ENCODE measurements at places on chromosomes 4 and X.

GRCh38 chr4:98289375-98289774 lies 28.2 kb downstream of the RAP1GDS1 start:
- no peak for DNase-seq

- no peak for DNase-seq
These were observed 49.6 kb downstream of the SLC2A9 start for GRCh38 chr4:9971711-9972110.

DNA sequence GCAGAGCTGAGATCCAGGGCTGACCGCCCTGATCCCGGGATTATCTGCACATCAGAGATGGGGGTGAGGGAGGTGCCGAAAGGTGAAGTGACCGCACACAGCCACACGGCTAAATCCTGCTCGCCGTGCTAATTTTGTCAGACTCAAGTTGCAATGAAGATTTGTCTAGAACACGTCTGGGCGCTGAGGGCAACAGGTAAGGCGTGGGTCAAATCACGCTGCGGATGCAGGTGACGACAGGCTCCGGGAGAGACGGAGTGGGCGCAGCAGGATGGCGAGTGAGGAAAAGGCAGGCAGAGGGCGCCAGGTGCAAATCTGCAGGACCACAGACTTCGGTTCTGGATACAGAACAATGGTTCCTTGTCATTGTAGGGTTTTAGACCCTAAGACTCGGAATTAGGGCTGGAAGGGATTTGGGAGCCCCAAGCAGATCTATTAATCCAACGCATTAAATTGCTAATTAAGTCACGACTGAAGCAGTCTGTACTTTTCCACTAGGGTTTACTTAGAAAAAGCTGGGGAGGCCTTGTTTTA lies 1.9 kb upstream of the TBC1D14 start:
- no peak for DNase-seq

- no peak for DNase-seq
These were observed 46.2 kb downstream of the PDS5A start for GRCh38 chr4:39931441-39931901.

DNA sequence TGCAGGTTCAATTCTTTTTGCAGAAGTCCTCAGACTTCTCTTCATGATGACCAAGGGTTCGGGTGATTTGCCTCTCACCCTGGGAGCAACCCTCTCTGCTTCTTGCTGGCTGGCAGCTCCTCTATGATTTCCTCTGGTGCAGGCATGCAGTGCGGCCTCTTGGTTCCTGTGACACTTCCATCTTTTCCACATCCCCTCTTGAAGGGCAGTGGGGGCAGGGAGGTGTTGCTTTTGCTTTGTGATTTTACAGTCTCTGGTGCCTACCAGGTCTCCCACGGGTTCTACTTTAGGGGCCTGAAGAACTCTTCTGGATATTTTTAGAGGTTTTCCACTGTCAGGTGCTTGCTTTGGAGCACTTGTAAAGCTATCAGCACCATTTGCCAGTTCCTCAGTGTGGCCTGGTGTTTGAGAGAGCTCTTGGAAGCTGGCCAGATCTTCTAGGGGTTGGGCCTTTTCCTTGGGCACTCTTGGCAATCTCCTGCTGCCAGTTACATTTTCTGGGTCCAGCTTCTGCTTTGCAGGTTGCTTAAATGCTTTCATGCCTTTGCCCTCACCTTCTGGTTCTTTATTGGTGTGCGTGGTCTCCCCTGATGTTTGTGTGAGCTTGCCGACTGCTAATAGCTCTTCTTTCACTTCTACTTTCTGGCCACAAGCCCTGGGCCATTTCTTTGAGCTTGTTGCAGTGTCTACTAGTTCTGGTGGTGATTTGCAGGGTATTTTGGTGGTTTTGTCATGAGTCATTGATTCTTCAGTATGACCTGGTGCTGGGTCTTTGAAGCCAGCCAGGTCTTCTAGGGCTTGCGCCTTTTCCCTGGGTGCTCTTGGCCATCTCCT lies 11.5 kb upstream of the CHST7 start:
- DNase-seq: no peak

DNA sequence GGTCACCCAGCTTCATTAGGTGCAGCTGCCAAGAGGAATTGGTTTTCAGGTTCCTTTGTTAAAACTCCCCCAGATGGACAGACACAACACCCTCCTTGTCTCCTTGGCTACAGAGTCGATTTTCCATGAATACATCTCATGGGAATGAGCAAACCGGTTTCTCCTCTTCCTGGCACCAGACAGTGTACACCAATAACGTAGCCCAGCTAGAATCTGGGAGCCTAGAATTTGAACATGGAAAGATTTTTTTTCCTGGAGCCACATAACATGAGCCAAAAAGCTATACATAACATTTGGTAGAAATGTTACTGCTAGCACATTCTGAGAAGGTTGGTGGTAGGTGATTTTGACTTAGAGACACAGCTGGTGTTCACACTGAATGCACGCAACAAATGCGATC lies 62.9 kb upstream of the SLC34A2 start:
- no peak for DNase-seq

DNA sequence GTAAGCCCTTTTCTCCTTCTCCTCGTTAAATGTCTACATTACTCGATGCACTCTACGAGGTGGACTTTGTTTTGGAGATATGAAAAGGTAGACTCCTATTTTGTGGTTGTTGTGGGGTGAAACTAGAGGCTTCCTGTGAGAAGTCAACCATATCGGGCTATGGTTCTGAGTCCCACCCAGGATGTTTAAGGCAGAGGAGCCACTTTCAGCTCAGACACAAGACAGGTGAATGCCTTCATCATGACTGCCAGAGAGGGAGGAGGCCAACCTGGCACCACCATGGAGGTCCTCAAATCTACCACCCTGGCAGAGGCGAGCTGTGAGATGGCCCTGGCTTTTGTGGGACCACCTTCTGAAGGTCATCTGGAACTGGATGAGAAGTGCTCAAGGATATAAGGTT lies 154.4 kb upstream of the KLF3 start:
- DNase-seq: no peak

- DNase-seq: no peak
These were observed 691 bp upstream of the IGFBP7 start for GRCh38 chr4:57110640-57111511.

- no peak for DNase-seq
These were observed 557 bp upstream of the ARHGEF6 start for GRCh38 chrX:136781180-136781797.

GRCh38 chr4:100581337-100581736 lies 63.5 kb upstream of the EMCN start:
- no peak for DNase-seq

GRCh38 chr4:101807351-101807750 lies 16.8 kb downstream of the BANK1 start:
- no peak for DNase-seq

DNA sequence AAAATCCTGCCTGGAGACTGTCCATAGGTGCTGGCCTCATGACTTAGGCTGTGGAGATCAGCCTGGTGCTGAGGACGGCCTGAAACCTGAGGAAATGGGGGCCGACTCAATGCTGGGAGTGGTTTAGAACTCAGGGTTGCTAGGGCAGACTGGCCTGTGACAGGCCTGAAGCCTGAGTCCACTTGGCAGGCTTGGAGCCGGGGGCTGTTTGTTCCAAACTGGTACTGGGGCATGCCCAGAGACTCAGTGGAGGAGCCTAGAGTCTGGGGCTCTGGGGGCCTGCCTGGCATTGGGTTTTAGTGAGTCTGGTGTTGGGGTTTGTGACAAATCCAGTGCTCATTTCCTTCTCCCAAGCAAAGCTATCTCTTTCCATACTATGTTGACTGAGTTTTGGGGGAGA lies 489.7 kb upstream of the CNKSR2 start:
- DNase-seq: no peak

- DNase-seq: no peak
These were observed 51.4 kb upstream of the SOD3 start for GRCh38 chr4:24743927-24744326.

DNA sequence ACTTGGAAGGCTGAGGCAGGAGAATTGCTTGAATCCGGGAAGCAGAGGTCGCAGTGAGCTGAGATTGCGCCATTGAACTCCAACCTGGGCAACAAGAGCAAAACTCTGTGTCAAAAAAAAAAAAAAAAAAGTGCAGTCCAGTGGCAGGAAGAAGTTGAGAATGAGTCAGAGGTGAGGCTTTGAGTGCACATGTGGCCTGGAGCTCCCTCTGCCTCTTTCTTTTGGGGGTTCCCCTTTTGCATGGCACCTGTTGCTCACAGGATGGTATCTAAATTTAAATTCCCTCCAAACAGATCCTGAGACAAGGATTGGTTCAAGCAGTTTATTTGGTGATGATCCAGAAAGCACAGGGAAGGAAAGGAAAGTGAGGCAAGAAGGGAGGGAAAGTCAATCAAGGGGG lies 151.4 kb upstream of the STX18 start:
- no peak for DNase-seq

DNA sequence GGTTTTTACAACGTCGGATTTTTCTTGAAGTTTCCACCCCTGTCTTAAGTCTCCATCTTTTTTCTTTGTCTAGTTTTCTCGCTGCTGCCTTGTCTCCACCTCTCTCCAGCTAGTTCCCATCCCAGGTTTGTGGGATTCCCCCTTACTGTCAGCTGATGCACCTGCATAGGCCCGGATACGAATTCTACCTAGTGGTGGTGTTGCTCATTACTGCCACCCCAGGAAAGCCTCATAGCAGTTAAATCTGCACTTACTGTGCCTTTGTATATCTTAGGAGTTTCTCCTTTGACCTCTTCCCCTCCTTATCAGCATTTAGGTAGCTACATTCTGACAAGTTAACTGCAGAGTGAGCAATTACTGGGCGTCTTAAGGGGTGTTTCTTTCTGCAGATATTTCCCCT lies 1693.1 kb upstream of the TENM3 start:
- DNase-seq: no peak

GRCh38 chr4:5638316-5638715 lies 70.0 kb downstream of the EVC2 start:
- DNase-seq: no peak

GRCh38 chrX:69948276-69948797 lies 101.4 kb downstream of the AWAT2 start:
- no peak for DNase-seq

DNA sequence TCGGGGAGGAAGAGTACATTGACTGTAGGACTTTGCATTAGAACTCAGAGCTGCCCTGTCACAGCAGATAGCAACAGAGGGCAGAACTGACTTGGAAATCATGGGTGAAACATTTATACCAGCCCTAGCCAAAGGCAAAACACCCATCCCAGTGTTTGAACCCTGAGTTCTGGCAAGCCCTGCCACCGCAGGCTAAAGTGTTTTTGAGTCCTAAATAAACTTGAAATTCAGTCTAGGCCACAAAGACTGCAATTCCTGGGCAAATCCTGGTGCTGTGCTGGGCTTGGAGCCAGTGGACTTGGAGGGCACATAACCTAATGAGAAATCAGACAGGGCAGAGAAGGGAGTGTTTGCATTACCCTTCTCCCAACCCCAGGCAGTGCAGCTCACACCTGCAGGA lies 1015.7 kb downstream of the FSTL5 start:
- DNase-seq: no peak

DNA sequence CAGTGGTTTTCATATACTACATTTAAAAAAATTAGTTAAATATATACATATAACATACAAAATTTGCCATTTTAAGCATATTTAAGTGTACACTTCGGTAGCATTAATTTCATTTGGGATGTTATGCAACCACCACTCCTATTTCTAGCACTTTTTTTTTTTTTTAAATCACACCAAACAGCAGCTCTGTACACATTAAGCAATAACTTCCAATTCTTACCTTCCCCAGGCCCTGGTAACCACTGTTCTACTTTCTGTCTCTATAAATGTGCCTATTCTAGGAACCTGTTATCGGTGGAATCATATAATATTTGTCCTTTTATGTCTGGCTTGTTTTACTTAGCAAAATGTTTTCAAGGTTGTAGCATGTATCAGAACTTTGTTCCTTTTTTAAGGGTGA lies 39.1 kb downstream of the TMEM164 start:
- DNase-seq: no peak

- no peak for DNase-seq
These were observed 1860.7 kb upstream of the PCDH10 start for GRCh38 chr4:131288441-131288840.

DNA sequence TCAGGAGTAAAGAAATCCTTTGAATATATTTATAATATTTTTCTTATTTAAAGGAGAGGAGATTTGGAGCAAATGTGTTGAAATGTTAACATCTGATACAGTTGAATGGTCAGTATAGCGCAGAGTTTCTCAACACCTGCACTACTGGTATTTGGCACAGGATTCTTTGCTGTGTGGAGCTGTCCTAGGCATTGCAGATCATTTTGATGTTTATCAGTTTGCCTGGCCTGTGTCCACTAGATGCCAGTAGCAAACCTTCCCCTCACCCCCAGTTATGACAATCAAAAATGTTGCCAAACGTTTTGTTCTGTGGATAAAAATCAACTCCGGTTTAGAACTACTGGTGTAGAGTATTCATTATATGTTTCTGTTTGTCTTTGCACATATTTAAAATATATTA lies 765.3 kb upstream of the SLIT2 start:
- no peak for DNase-seq

GRCh38 chr4:10164877-10165283 lies 48.3 kb upstream of the WDR1 start:
- no peak for DNase-seq

DNA sequence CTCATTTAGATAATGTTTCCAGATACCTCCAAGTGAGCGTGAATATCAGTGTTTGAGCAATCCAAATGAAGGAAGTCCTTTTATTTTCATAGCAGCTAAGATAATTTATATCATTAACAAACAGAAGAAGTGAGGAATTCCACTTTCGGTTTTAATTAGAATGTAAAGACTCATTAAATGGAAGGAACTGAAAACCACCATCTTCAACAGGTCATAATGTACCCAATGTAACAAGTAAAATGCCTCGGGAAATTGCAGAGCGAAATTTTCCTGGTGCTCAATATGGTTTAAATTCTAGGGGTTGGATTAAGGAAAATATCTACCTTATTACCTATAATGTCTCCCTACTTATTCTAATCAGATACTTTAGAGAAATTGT lies 33.9 kb upstream of the SLC9A7 start:
- DNase-seq: no peak

DNA sequence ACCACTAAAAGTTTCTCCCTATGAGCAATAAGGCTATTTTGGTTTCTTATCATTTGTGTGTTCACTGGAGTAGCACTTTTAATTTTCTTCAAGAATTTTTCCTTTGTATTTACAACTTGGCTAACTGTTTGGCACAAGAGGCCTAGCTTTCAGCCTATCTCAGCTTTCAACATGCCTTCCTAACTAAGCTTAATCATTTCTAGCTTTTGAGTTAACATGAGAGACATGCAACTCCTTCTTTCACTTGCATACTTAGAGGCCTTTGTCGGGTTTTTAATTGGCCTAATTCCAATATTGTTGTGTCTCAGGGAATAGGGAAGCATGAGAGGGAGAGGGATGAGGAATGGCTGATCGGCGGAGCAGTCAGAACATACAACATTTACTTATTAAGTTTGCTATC lies 349.8 kb downstream of the OPHN1 start:
- DNase-seq: no peak

DNA sequence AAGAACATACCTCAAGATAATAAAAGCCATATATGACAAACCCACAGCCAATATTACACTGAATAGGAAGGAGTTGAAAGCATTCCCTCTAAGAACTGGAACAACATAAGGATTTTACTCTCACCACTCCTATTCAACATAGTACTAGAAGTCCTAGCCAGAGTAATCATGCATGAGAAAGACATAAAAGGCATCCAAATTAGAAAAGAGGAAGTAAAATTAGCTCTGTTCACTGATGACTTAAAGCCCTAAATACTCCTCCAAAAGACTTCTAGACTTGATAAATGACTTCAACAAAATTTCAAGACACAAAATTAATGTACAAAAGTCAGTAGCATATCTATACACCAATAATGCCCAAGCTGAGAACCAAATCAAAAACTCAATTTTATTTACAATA lies 235.7 kb downstream of the NKX6-1 start:
- no peak for DNase-seq

- DNase-seq: no peak
These were observed 2.5 kb upstream of the TMPRSS11D start for GRCh38 chr4:67886281-67886680.

GRCh38 chrX:66680451-66680850 lies 41.6 kb upstream of the EDA2R start:
- no peak for DNase-seq
